ENCODE measurements at places on chromosomes 2 and 18. TPM values are rescaled to one million over a fixed set of nuclear protein-coding genes. Genes with fewer than 3 reads are reported as not detected.

GRCh38 chr2:3962719-3963118 lies 259.3 kb downstream of the DCDC2C start:
- peaks cover 4% of the 10 kb centered on the region for H3K27me3 ChIP-seq
- no peak overlapping the region for H3K27ac ChIP-seq
- H3K4me3 ChIP-seq, result no peak overlapping the region

- peaks cover 4% of the 10 kb centered on the region for H3K4me1 ChIP-seq
- no peaks in the 10 kb centered on the region for H3K36me3 ChIP-seq
- no peak overlapping the region for H3K4me3 ChIP-seq
- no peaks in the 10 kb centered on the region for H3K27me3 ChIP-seq
- no peak for DNase-seq
- no peak overlapping the region for H3K27ac ChIP-seq
Observed at GRCh38 chr2:118577202-118577601, 270.2 kb downstream of the EN1 start.

- H3K4me1 ChIP-seq, result no peaks in the 10 kb centered on the region
- H3K27me3 ChIP-seq, result no peaks in the 10 kb centered on the region
- no peak overlapping the region for H3K4me3 ChIP-seq
- no peak for DNase-seq
Observed at GRCh38 chr18:59400407-59400806, 41.3 kb upstream of the LMAN1 start.

- H3K4me3 ChIP-seq, result no peak overlapping the region
- DNase-seq, result peak; percentile 30
- no peak overlapping the region for H3K27ac ChIP-seq
- H3K36me3 ChIP-seq, result no peaks in the 10 kb centered on the region
Observed at GRCh38 chr18:76452357-76452756, 42.7 kb downstream of the ZNF516 start.

GRCh38 chr2:231677632-231678104 lies 30.7 kb upstream of the PTMA start:
- no peaks in the 10 kb centered on the region for H3K27me3 ChIP-seq
- no peak overlapping the region for H3K27ac ChIP-seq
- H3K4me3 ChIP-seq, result no peak overlapping the region
- H3K36me3 ChIP-seq, result no peaks in the 10 kb centered on the region
- peak; percentile 85 for DNase-seq

DNA sequence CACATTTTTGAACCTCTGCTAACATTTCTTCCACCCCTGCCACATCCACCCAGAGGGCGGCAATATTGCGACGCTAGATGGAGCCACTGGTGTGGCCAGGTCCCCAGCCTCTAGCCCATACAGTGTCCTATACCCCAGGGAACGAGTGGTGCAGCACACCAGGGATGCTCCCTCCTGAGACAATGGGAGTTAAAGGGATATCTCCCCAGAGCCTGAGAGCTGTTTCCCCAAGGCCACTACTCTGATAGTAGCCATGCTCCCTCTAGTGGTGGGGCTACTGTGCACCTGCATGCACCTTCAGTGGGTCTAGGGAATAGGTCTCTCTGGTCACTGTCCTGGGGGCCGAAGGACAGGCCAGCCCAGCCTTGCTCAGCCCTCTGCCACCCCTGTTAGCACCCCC lies 336.4 kb upstream of the FSHR start:
- H3K27me3 ChIP-seq, result no peaks in the 10 kb centered on the region
- H3K4me3 ChIP-seq, result no peak overlapping the region
- H3K36me3 ChIP-seq, result no peaks in the 10 kb centered on the region
- no peaks in the 10 kb centered on the region for H3K4me1 ChIP-seq
- no peak overlapping the region for H3K27ac ChIP-seq
- DNase-seq, result peak; percentile 36

GRCh38 chr2:143629340-143629739 lies 500.1 kb downstream of the ARHGAP15 start:
- H3K4me3 ChIP-seq, result no peak overlapping the region
- no peak overlapping the region for H3K27ac ChIP-seq
- no peaks in the 10 kb centered on the region for H3K36me3 ChIP-seq
- no peak for DNase-seq
- no peaks in the 10 kb centered on the region for H3K4me1 ChIP-seq
- H3K27me3 ChIP-seq, result no peaks in the 10 kb centered on the region

DNA sequence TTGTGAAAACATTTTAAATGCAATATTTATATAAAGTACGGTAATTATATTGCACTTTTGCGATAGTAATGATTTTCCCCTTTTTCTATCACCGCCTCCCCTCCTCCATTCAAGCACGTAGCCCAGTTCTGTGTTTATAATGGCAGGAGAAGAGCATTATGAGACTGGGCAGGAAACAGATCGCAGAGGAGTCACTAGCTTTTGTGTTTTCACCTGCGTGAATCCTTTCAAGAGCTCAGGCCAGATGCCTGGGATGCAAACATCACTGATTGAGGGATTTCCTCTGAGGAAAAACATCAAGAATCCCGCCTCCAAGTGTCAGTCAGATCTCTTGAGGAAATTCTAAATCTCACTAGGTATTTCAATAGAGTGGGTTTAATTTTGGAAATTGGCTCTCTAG lies 178.4 kb upstream of the FN1 start:
- H3K27ac ChIP-seq, result no peak overlapping the region
- no peak for DNase-seq
- H3K27me3 ChIP-seq, result no peaks in the 10 kb centered on the region
- peaks cover 8% of the 10 kb centered on the region for H3K4me1 ChIP-seq
- no peak overlapping the region for H3K4me3 ChIP-seq

DNA sequence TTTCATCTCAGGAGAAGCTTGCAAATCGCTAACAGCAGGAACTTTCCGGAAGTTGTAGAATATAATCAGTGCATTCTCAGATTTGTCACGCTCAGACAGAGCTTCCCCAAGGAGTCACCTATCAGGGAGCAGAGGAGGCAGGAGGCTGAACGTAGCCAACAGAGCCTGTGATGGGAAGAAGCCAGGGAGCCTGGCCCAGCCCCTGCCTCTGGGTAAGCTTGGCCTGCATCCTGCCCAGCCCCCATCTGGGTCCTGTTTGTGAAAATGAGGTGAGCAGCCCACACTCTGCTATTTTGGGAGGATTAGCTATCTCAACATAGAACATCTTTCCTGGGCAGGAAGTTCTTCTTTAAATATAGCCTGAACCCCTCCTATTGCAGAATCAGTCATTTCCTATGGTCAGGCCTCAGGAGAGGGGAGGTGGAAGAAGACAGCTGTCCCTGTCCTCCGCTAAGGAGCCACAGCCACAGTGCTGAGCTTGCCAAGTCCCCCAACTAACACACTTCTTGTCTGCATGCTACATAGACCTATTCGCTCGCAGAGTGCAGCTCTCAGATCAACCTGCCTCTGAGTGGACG lies 19.2 kb upstream of the PKDCC start:
- H3K27ac ChIP-seq, result no peak overlapping the region
- no peaks in the 10 kb centered on the region for H3K27me3 ChIP-seq
- no peak overlapping the region for H3K4me3 ChIP-seq
- no peaks in the 10 kb centered on the region for H3K4me1 ChIP-seq
- no peak for DNase-seq

GRCh38 chr2:129024796-129025195 lies 706.1 kb upstream of the HS6ST1 start:
- no peak overlapping the region for H3K27ac ChIP-seq
- peaks cover 3% of the 10 kb centered on the region for H3K27me3 ChIP-seq
- DNase-seq, result no peak

GRCh38 chr2:824954-825353 lies 125.7 kb upstream of the SNTG2 start:
- H3K4me1 ChIP-seq, result peaks cover 2% of the 10 kb centered on the region
- no peak overlapping the region for H3K4me3 ChIP-seq
- peaks cover 3% of the 10 kb centered on the region for H3K27me3 ChIP-seq
- H3K27ac ChIP-seq, result no peak overlapping the region
- DNase-seq, result no peak

DNA sequence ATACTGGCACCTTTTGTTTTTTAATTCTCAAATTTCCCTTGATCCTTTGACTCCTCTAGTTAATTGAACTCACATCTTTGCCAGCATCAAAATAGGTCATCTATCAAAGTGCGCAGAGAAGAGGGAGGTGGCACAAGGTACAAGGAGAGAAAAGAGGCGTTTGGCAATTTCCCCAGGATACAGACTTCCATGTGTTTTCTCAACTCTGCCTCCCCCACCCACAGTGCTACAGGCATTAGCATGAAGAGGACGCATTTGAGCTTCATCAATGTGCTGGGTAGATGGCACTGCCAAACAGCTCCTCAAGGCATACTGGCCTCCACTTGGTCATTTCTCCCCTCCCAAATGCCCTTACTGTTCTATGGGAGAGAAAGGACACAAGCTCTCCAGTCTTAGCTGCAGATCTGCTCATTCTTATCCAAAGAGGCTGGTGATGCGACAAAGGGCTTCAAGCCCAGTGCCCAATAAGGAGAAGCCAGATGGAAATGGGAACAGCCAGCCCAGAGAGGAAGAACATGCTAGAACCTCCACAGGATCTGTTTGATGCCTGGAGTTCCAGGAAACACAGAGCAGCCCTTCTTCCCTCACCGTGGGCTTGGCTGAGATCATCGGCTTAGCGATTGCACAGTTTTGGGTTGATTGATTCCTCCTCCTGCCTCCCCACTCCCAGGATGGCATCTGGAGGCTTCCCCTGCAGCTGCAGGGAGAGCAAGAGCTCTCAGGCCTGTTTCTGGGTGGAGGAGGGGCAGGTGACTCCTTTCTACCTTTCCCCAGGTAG lies 144.7 kb upstream of the SMAD2 start:
- H3K27ac ChIP-seq, result no peak overlapping the region
- H3K4me3 ChIP-seq, result no peak overlapping the region
- DNase-seq, result no peak
- no peaks in the 10 kb centered on the region for H3K36me3 ChIP-seq

- H3K4me3 ChIP-seq, result no peak overlapping the region
- H3K27me3 ChIP-seq, result no peaks in the 10 kb centered on the region
- DNase-seq, result no peak
- H3K27ac ChIP-seq, result no peak overlapping the region
Observed at GRCh38 chr2:223262946-223263345, 211.0 kb downstream of the KCNE4 start.

- H3K4me3 ChIP-seq, result no peak overlapping the region
- no peak overlapping the region for H3K27ac ChIP-seq
- DNase-seq, result no peak
- no peaks in the 10 kb centered on the region for H3K27me3 ChIP-seq
Observed at GRCh38 chr2:209523867-209524266, 100.0 kb downstream of the MAP2 start.

GRCh38 chr2:84223191-84223590 lies 235.9 kb downstream of the SUCLG1 start:
- no peaks in the 10 kb centered on the region for H3K36me3 ChIP-seq
- no peaks in the 10 kb centered on the region for H3K4me1 ChIP-seq
- H3K27ac ChIP-seq, result no peak overlapping the region
- no peak for DNase-seq
- no peaks in the 10 kb centered on the region for H3K27me3 ChIP-seq
- no peak overlapping the region for H3K4me3 ChIP-seq

DNA sequence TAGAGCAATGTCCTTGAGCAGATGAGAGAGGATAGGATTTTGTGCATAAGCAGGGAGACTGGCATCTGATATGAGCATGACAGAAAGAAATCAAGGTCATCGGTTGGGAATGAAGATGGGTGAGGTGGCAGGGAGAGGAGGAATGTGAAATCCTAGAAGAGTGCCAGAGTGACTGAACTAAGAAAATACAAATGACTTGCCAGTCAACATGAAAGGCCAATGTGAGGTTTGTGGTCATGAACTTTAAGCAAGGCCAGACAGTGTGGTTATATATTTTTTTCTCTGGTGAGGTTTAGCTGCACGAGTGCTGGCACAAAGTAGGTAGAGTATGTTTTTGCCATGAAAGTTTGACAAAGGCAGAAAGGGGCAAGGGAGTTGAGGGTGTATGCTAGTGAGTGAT lies 21.2 kb downstream of the QPCT start:
- H3K27ac ChIP-seq, result no peak overlapping the region
- H3K4me1 ChIP-seq, result no peaks in the 10 kb centered on the region
- H3K27me3 ChIP-seq, result no peaks in the 10 kb centered on the region
- DNase-seq, result no peak

GRCh38 chr2:199382091-199382490 lies 75.6 kb downstream of the SATB2 start:
- H3K4me1 ChIP-seq, result no peaks in the 10 kb centered on the region
- DNase-seq, result no peak
- H3K36me3 ChIP-seq, result no peaks in the 10 kb centered on the region
- H3K27ac ChIP-seq, result no peak overlapping the region
- H3K4me3 ChIP-seq, result no peak overlapping the region
- no peaks in the 10 kb centered on the region for H3K27me3 ChIP-seq

GRCh38 chr18:39415471-39415870 lies 1849.9 kb upstream of the CELF4 start:
- no peaks in the 10 kb centered on the region for H3K4me1 ChIP-seq
- H3K27me3 ChIP-seq, result no peaks in the 10 kb centered on the region
- DNase-seq, result no peak
- H3K4me3 ChIP-seq, result no peak overlapping the region
- no peak overlapping the region for H3K27ac ChIP-seq
- H3K36me3 ChIP-seq, result no peaks in the 10 kb centered on the region

DNA sequence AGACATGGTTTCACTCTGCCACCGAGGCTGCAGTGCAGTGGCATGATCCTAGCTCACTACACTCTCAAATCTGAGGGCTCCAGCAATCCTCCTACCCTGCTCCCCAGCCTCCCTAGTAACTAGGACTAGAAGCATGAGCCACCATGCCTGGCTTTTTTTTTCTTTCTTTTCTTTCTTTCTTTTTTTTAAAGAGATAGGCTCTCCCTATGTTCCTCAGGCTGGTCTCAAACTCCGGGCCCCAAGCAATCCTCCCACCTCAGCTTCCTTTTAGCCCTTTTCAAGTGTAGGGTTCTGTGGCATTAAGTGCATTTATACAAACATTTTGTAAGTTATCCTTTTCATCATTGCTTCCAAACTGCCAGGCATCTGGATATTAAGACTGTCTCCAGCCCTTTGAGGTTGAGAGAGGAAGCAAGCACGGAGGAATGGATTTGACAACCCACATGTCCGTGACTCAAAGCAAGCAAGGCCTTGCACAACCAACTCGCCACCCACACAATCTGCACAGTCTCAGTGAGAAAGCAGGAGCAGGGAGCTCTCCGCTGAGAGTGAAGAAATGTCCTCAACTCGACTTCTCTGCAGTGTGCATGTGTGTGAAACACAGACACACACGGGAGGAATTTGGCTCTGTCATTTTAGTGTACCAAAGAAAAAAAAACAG lies 65.6 kb downstream of the ATP8B1 start:
- H3K4me1 ChIP-seq, result peaks cover 20% of the 10 kb centered on the region
- peak overlapping the region; percentile 13 for H3K27ac ChIP-seq
- H3K27me3 ChIP-seq, result no peaks in the 10 kb centered on the region

GRCh38 chr18:8084160-8084559 lies 517.0 kb downstream of the PTPRM start:
- peaks cover 8% of the 10 kb centered on the region for H3K36me3 ChIP-seq
- H3K4me1 ChIP-seq, result peaks cover 11% of the 10 kb centered on the region
- H3K27ac ChIP-seq, result no peak overlapping the region
- no peaks in the 10 kb centered on the region for H3K27me3 ChIP-seq
- no peak for DNase-seq

- peaks cover 23% of the 10 kb centered on the region for H3K36me3 ChIP-seq
- DNase-seq, result no peak
Observed at GRCh38 chr2:175136334-175137215, 31.4 kb downstream of the ATF2 start.

GRCh38 chr2:232633413-232634205 lies at the start of gene EFHD1:
Gene EFHD1 (plus strand): TSS chr2:232633604. CDS start chr2:232633705, 101 bp downstream.
- H3K4me3 ChIP-seq, result peak within 1 kb of the TSS; percentile 60
- peaks cover 26% of the 10 kb centered on the region for H3K4me1 ChIP-seq
- DNase-seq, result peak; percentile 76
- H3K36me3 ChIP-seq, result no peaks in the 10 kb centered on the region
- H3K27me3 ChIP-seq, result peaks cover 69% of the 10 kb centered on the region

The RIT2 gene
- not detected for total RNA-seq

The CAB39 gene
- total RNA-seq, result 78.7 TPM

The ATP6V1B1 gene
- total RNA-seq, result 2.2 TPM

The EMX1 gene
- not detected for total RNA-seq

The PPP1R1C gene
- 2.9 TPM for total RNA-seq

The LONRF2 gene
- total RNA-seq, result 2.1 TPM

The CENPA gene
- 1.7 TPM for total RNA-seq

The TMEM178A gene
- 3.2 TPM for total RNA-seq

The AMER3 gene
- not detected for total RNA-seq

The HPCAL1 gene
- 132 TPM for total RNA-seq
